ENCODE measurements at places on chromosomes 3 and 15.

DNA sequence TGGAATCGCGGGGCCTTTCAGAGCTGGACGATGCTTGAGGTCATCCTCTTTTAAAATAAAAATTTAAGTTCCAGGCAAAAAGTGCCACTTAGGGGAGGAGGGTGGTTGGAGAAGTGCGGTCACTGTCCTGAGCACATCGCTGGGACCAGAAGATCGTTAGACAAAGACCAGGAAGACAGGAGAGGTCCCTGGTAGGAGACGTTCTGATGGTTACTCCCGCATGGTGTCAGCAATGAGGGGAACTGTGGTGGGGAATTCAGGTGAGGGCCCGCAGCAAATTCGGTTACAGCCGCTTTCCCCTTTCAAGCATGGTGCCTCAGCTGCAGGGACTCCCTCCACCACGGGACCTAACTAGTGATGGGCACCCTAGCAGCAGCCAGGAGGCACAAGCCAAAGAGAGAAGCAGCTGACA, 1.0 kb upstream of the ISY1 start:
- DNase-seq: no peak

DNA sequence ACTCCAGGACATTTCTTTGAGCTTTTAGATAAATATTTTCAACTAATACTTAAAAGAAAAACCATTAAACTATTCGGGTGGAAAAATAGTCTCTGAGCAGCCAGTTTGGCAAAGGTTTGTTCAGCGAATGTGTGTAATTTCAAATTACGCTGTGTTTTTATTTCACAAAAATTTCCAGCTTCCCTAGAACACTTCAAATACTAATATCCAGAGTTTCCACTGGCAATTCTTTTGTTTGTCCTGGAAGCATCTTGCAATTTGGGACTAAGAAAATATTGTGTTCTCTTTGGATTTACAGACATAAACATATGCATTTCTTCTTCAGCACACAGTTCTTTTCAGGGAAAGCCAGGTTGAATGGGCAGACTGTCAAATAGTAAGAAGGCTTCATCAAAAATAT, 61.9 kb downstream of the MDFIC2 start:
- no peak for DNase-seq

GRCh38 chr3:46898321-46899150, 21.0 kb downstream of the PTH1R start:
- DNase-seq: no peak

DNA sequence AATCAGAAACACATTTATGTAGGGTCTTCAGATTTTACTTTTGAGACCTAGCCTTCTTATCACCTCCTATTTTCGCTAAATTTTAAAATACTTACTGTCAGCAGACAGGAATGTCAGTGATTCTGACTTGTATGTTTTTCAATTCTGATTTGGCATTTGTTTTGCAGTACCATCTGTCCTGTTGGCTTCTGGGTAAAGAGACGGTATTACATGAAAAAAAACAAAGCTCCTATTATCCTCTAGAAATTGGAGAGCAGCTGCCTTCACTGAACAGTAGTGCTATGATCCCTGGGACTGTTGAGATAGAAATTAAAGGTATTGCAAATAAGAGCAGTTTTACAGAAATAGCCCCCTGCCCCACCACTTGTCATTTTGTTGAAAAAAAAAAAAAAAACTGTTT, 8.4 kb downstream of the ARMC8 start:
- no peak for DNase-seq

DNA sequence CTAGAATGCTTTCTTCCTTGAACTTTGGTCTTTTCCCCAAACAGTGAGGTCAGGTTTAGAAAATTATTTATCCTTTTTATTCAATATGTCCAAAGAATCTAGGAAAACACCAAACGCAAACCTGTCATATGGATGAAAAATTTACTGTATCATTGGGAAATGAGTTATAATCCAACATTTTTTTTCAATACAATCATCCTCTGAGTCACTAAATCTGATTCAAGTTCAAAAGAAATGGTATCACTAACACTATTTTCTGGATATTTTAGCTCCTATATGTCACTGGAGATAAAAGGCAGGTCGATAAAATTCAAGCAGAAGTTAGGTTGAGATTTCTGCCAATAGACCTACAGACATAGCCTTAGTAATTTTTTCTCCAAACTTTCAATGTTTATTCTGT, 591.6 kb upstream of the AGTR1 start:
- DNase-seq: no peak

GRCh38 chr3:30135190-30135589, 471.2 kb upstream of the TGFBR2 start:
- no peak for DNase-seq

GRCh38 chr3:31404871-31405270, 127.9 kb upstream of the STT3B start:
- DNase-seq: no peak

DNA sequence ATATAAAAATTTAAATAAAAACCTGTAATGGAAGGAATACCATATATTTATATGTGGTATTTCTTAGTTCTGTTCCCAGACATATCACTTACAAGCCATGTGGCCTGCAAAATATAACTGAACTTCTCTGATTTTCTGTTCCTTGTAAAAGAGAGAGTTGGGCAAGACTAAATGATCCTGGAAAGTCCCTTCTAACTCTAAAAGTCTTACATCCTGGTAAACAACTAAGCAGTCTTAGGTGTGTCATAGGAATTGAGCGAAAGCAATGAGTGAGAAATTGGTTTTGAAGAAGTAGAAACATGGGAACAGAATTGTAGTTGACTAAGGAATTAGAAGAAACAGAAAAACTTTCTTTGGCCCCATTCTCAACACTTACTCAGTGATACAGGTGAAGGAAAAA, 25.3 kb upstream of the IL20RB start:
- no peak for DNase-seq

- no peak for DNase-seq
Measured at GRCh38 chr3:47603332-47603731, 24.7 kb upstream of the CSPG5 start.

DNA sequence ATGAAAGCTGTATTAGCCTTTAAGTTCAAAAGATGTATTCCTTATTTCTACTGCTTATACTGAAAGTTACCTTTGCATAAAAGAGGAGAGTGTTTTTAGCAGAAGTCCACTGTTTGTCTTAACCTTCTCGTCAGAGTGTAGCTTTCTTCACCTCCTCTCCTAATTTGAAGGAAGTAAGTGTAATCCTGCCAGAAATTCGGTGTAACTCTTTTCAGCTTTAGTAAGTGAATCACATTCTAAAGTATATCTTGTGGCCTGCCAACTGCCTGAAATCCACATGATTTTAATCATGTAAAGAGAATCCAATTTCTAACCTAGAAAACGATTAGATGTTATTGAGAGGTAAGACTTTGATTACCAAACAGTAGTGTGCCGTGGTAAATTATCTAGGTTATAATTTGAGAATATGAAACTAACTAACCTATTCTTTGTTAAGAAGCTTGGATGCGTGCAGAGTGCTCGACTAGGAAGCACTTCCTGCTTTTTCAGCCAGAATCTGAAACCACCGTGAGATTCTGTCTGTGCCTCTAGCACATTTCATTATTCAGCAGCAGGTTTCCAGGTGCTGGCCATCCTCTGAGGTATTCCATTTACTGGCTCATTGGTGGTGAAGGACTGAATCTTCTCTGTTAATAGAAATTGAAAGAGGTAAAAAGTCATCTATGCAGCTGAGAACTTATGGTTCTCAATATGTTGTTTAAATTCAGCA, 7.5 kb downstream of the GYG1 start:
- no peak for DNase-seq

DNA sequence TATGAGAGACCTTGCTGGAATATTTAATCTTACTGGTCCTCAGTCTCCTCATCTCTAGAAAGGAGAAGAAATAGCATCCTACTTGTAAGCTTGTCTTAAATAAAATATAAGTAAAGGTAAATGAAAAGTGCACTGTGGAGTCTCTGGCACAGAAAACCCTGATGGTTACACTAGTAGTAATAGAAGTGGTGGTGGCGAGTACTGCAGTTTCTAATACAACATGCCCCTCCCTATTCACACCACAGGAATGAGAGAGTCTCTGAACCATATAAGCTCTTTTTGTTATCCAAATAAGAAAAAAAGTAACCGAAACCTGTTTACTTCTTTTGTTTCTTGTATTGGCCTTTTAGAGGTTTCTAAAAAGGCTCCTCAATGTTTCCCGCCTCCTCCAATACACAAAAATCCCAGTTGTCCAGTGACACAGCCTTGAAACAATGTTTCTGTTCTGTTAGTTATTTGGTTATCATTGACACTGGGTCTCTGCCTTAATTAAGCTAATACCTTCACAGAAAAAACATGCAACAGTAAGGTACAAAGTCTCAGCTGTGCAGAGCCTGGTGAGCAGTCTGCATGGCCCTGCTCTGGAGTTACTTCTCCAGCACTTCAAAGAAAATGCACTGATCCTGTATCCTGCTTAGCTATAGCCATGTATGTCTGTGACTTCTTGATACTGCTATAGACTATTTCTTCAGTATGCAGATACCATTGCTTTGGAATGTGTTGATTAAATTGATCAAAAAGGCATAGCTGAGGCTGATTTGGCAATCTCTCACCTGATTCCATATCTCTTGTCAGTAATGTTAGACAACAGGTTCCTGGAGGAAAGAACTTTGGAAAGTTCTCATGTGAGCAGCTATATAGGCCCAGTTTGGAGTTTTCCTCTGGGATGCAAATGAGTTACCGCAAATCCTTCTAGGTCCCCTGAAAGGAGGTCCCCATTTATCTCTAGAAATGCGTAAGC, 315.6 kb upstream of the IL12A start:
- no peak for DNase-seq

DNA sequence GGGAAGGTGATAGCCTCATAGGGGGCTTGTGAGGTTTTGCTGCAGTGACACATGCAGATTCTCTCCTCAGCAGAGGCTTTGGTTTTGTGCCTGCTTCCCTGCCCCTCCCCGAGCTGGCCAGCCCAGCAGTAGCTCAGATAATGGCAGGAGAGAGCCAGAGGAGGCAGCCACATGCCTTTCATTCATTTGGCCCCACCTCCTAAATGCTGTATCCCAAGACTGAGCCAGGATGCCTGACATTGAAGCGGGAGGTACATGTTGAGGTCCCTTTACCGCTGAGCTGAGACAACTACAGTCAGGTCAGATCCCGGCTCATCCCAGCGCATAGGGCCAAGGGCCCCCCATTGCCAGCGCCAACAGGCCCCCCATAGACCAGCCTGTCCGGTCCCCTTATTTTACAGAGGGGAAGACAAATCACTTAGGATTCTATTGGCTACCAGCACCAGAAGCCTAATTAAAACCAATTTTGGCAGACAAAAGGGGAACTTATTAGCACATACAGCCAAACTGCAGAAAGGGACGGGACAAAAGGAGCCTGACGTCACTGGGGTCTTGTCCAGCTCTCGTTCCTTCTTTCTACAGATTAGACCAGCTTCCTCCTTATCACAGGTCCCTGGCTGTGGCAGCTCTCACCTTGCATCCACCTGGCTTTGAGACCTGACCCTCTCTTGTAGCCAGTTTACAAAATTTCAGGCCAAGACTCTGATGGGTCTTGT, 12.1 kb upstream of the POLG start:
- DNase-seq: no peak

DNA sequence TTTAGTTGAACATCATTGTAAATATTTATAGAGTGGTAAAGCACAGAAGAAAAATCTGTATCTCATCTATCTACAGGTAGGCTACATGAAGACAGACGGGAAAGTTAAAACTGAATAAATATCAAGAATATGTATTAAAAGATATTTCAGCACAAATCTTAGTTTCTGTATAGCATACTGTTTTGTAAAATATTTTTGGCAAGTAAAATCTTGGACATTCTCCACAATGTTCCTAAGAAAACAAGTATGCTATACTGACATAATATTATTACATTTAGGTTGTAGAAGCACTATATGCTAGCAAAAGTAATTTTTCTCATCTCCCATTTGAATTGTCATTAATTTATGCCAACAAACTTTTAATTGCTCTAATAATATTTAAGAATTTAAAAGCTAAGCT, 326.4 kb upstream of the ARL6 start:
- no peak for DNase-seq

- DNase-seq: no peak
Measured at GRCh38 chr3:113628316-113628715, 68.1 kb downstream of the USF3 start.

GRCh38 chr15:75966073-75966472, 46.2 kb downstream of the NRG4 start:
- no peak for DNase-seq

DNA sequence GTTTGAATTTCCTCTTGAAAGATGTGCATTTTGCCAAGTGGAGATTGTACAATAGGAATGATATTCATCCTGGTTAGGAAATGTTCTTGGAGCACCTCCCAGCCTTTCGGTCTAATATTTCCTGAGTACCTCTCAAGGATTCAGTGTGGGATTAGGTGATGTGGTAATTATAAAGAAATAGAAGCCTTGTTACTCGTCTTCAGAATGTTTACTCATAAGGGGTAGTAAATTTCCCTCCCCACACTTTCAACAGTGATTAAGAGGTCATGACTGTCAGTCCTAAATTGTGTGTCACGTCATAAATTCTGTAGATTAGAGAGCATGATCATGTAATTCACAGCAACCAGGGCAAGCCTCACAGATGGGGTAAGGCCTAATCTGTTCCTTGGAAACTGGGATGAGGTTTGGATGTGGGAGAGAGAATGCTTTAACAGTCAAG, 633.1 kb upstream of the TBL1XR1 start:
- DNase-seq: no peak

DNA sequence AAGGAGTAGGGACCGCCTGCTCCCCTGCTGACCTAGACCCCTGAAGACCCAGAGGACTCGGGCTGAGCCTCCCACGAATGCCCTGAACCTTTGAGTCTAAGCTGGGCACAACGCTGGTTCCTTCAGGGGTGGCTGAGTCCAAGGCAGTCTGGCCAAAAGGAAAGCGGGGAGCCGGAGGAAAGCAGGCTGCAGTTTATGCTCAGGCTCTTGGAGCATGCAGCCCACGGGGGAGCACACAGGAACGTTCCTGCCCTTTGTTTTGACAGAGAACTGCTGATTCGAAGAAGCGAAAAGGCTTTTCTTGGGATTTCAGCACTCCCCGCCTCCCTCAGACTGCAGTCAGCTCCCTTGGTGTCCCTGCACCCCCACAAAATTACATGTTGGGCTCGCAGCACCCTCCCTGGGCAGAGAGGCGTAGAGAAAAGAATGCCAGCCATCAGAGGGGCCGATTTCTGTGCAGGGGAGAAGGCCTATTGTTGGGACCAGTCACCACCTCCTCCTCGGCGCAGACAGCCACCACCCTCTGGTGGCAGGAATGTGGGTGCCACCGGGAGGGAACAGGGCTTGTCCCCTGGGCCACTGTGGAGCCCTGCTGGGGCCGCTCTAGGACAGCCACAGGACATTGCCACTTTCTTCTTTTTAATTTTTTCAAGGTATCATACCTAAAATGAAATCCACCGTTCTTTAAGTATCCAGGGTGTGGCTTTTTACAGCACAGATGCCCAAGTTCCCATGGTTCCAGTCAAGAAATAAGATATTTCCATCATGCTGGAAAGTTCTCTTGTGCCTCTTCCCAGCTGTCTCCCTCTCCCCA, 72.2 kb downstream of the SMAD6 start:
- no peak for DNase-seq

- DNase-seq: no peak
Measured at GRCh38 chr15:62208367-62208766, 43.3 kb upstream of the C2CD4B start.

DNA sequence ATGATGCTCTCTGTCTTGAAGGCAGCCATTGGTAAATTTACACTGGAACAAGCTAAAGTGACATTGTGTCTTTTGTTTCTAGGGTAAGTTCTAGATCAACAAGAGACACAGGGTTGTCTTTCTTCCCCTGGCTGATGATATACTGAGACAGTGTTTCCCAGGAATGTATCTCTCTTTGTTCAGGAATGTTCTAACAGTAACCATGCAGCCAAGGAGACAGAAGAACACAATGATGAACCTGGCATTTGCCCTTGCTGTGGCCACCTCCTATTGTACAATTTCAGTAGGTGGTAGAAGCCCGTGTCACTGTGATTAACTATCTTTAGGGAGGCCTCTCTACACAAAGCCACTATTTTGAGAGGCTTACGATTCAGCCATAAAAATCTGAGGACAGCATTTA, 130.7 kb downstream of the LRTM1 start:
- no peak for DNase-seq
